ENCODE measurements at places on chromosomes 2 and 18.

DNA sequence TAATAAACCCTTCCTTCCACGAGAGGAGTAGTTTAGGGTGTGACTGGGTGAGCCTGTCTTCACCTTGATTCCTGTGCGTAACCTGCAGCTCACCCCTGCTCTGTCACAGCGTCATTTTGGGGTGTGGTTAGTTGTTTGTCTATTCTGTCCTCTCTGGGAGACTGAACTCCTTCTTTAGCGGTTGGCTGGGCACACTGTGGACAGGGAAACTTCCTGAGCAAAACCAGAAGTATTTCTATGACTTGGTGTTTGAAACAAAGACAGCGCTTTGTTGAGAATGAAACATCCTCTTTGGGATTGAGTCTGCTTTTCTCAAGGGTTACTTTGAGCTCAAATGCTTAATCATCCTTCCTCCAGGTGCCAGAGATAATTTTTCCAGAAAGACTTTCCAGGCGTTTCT is 270.7 kb downstream of the HRH4 start:
- no peak for DNase-seq

DNA sequence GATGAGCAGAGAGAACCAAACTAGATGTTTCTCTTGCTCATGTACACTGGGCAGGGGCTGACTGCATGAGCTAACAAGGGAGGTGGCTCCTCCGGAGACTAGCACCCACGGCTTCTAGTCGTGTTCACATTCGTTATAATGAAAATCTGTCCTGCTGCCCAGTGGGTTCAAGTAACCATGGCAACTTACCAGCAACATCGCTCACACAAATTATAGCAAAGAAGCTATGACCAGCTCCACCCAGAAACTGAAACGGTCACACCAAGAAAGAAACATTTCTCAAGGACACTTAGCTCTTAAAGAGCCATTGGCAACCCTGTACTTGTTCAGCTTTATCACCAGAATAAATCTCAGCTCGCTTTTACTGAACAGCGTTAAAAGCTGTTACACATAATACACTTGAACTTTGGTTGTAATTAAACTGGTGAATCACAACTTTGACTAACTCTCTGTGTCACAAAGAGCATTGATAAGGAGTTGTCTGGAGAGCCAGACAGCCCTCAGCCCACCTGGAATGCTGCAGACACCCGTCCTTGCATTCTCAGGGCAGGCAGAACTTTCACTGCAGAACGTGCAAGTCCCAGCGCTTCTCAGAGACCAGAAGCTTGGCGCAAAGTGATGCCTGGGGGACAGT is 141.2 kb downstream of the PID1 start:
- DNase-seq, result no peak

DNA sequence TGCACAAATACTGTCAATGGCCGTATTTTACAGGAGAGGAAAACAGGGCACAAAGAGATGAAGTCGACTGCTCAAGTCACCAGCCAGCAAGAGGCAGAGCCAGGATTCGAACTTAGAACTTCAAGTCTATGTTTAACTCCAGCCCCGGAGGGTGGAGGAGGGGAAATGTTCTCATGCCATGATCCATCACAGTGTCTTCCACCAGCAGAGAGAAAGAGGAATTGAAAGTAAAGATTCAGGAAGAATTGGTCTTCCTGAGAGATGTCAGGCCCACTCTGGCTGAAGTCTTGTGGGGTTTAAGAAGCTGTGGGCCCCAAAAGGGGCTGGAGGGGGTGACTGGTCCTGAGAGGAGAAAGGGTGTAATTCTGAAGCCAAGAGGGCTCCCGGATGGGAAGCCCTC is 260.0 kb downstream of the TNS1 start:
- no peak for DNase-seq

DNA sequence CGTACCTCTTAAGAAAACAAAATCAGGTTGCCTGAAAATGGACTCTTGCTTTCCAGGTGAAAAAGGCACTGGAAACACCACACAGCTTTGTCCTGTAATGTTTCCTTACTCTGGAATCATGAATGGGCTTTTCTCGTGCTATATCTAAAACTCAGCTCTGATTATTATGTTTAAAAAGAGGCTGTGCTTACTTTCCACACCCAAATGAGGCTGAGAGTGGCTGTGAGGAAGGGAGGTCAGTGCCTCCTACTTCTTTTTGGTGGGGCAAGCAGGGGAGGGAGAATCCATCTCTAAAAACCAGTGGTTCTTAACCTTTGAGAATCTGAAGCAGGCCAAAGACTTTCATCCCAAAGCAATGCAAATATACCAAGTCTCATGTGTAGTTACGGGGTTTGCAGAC is 148.6 kb downstream of the FAM210A start:
- DNase-seq, result no peak

GRCh38 chr2:2694746-2695145 is 363.7 kb upstream of the MYT1L start:
- no peak for DNase-seq

GRCh38 chr2:224166654-224167053 is 127.6 kb upstream of the SERPINE2 start:
- DNase-seq, result no peak

- DNase-seq, result no peak
Observed at GRCh38 chr2:129909651-129910418, 69.6 kb upstream of the RAB6C start.

DNA sequence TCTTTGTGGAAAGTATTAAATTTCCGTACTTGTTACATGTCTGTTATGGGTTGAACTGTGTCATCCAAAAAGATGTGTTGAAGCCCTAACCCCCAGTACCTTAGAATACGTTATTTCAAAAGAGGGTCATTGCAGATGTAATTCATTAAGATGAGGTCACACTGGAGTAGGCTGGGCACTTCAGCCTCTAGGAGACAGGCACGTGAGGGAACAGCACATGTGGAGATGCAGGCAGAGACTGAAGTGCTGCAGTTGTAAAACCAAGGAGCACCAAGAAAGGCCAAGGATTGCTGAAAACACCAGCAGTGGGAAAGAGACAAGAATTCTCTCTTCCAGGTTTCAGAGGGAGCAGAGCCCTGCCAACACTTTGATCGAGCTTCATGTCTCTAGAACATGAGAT is 4.6 kb upstream of the RHBDD1 start:
- DNase-seq, result no peak
